ENCODE measurements at places on chromosomes 7 and 10.
A peak's percentile ranks its signal among the peaks of the same experiment; 100 is the strongest.

GRCh38 chr10:46229144-46229563 lies 57.6 kb upstream of the ANTXRL start:
- peak; percentile 21 for DNase-seq

GRCh38 chr7:68754414-68754813 lies 843.9 kb upstream of the AUTS2 start:
- DNase-seq, result no peak

- DNase-seq, result peak; percentile 93
Observed at GRCh38 chr7:100435401-100436304, 644 bp downstream of the PPP1R35 start.

- no peak for DNase-seq
Observed at GRCh38 chr7:64892116-64892515, 11.0 kb upstream of the ZNF273 start.

- no peak for DNase-seq
Observed at GRCh38 chr7:20963556-20964280, 177.0 kb upstream of the SP8 start.

DNA sequence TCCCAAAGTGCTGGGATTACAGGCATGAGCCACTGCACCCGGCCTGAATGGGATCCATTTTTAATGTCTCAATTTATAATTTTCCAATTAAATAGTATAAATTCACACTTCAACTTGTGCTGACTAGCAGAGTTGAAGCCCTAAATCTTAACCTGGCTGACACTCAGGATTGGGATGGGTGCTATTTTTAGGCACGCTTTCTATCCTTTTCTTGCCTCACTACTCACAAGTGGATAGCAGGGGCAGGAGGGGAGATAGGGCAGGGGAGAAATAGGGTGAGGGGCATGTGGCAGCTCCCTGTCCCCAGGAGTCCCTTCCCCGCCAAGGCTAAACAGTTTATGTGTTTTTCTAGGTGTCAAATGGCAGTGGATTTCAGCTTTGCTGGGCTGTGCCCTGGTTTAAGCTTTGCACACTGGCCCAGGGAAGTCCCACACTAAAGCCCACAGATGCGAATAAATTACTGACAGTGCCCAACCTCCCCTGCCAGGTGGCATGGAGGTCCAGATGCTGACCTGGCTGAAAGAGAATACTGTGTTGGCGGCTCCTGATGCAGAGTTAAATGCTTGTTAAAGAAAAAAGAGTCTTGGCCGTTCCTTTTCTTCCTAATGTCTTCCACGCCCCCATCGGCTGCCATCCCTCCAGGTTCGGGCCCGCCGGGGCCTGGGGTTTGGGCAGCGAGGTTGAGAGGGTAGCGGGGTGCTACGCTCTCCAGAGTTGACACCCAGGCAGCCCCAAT lies 36.2 kb upstream of the EFCAB10 start:
- no peak for DNase-seq

DNA sequence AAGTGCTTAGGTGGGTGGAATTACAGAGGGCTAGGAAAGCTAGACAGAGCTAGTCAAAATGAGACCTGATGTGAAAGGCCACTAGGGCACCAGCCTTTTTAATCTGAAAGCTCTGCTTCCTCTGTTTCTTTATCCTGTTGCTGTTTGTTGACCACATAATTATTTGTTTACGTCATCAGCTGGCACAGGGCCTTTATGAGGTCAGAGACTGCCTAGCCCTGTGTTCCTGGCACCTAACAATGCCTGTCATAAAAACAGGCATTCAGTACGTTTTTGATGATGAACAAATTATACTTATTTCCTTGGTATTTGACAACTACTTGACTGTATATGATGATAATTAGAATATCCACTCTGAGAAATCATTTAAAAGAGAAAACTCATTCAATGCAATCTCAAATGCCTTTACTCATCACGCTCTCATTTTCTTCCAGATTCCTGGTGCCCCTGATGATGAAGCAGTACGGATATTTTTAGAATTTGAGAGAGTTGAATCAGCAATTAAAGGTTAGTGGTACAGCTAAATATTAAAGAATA lies 26.0 kb downstream of the RBM17 start:
- DNase-seq, result no peak

- DNase-seq, result no peak
Observed at GRCh38 chr10:11074536-11075267, 57.0 kb downstream of the CELF2 start.

DNA sequence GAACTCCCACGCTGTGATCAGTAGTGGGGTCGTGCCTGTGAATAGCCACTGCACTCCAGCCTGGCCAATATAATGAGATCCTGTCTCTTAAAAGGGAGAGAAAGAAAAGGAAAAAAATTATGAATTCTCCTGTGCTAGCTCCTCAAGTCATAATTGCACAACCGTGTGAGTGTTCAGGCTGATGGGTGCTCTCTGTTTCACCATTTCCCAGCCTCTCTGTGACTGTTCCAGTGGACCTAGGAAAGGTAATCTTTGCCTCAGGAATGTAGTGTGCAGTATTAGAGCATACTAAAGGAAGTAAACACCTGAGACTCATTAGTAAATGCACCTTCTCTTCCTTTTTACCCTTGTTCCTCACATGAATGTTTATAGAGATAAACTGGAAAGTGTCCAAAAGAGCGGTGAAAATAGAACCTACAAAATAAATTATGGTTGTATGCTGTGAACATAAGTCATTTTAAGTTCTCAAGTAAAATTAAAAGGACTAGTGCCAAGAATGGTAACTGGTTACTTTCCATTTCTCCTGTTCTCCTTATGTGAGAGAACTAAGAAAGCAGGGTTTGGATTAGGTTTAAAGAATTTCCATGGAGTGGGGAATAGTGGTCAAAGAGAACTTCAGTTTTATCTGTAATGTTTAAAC lies 42.7 kb downstream of the INPP5F start:
- DNase-seq, result peak; percentile 40

DNA sequence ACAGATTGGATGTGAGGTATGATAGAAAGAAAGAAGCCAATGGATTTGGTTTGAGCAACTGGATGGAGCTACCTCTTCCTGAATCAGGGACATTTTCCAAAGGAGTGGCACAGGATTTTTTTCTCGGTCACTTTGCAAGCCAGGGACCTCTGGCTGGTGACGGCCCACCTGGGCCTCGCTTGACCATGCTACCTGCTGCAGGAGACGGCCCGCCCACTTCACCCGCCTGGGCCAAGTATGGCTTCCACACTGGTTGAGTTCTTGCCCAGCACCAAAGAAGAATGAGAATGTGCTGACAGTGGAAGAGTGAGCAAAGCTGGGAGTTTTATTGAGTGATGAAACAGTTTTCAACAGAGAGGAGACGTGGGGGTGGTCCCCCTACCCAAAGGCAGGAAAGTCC lies 24.5 kb upstream of the SH3PXD2A start:
- no peak for DNase-seq

GRCh38 chr10:133141958-133142340 lies 18.1 kb upstream of the KNDC1 start:
- peak; percentile 78 for DNase-seq

DNA sequence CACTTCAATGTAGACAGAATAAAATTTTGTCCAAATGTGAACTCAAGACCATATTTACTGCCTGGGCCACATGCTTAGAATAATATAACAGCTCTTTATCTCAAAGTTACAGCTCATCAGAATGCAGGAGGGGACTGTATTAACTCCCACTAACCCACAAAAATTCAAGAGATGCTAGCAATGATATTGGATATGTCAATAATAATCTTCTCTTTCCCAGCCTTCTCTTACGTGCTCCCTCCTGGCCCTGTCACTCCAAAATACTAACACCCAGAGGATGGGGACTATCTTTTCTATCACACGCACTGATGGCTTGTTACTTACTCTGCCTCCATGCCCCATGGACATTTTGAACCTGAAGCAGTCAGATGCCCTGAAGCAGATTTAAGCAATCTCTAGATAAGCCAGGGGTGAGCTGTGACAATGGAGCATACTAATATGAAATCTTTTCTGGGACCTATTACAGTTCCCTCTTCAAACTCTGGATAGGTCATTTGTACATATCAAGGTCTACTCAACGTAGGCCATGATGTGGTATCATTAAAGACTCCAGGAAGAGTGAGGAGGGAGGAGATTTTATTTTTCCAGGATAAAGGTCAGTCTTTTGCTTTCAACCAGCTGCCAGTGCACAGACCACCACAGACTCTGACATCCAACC lies 803.0 kb downstream of the GRM8 start:
- DNase-seq, result no peak

DNA sequence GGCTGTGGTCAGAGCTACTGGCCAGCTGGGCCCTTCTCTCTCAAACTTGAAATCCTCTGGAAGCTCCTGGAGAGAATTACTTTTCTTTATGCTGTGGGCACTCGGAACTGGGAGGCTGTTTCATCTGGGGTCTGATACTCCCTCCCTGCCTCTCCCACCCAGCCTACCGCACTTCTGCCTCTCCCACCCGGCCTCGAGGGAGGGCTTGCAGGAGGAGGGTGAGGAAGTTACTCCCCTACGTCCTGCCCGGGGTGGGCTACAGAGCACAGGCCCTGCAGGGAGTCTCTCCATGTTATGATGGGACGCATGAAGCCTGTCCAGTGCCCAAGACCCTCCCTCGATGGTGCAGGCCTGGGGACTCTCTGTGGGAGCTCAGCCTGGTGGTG lies 584.6 kb upstream of the MKI67 start:
- no peak for DNase-seq

DNA sequence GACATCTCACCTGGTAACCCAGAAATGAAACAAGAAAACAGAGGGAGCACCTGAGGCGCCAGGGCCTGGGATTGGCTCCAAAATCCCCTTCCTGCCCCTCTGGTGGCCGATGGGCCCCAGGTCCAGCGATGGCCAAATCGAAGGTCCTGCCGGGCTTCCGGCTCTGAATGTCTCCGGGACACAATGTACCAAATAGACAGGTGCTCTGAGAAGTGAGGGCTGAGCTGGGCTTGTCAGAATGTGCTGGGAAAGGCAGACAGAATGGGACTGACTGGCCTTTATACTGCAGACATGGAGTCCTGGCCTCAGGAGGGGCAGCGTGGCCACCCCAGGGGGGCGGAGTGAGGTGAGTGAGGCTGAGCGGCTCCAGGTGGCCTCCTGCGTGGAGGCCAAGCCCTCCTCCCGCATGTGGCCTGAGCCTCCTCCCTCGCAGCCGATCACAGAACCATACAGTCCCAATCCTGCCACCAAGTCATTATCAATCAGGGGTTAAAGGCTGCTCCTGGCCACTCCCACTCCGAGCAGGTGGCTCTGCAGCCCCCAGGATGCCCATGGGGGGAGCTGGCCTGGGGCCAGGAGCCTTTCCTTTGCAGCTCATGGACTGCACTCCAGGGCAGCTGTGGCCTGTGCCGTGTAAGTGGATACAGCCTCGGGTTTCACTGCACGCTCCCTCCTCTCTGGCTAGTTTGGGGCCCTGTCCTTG lies 185.5 kb downstream of the ADARB2 start:
- no peak for DNase-seq

GRCh38 chr7:50685135-50686065 lies 97.3 kb downstream of the GRB10 start:
- DNase-seq, result no peak

DNA sequence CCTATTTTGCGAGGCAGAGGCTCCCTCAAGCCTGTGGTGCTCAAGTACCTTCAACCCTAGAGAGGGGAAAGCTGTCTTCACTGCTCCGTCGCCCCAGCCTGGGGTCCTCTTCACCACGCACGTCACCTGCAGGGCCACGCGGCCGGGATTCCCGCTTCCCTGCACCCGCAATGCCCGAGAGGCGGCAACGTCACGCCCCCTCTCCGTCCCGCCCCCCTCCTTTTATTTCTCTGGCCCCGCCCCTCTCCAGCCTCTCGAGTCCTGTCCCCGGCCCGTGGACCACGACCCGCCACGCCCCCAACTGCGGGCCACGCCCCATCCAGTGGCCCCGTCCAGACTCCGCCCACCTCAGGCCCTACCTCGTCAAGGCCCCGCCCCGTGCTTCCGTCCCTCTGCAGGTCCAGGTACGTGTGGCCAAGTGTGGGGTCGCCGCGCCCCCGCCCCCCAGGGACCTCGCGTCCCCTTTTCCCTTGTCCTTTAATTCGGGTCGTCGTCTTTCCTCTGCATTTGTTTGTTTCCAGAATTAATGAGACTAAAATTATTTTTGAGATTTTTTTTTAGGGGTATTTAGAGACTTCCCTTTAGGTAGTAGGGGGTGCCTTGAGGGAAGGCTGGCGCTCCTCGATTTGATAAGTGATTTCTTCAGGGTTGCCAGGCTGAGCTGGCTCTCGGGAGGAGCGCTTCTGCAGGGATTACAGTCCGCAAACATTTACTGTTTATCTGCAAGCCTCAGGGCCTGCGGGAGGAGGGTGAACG lies 69.8 kb upstream of the BAIAP2L1 start:
- DNase-seq, result peak; percentile 73

DNA sequence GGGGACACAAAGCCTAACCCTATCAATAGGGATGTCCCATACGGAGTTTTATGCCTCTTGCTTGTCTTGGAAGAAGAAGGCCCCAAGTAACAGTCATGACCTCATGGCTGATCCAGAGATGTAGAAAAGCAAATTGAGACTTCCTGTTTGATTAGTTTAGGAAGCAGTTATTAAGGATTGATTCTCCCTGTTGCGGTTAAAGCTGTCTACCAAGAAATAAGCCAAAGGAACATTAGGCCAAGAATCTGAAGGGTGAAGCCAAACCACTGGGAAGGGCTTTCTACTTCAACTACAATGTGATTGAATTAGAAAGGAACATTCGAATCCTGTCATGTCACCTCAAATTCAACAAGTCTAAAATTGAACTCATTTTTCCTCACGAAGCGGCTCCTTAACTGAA lies 60.5 kb upstream of the AGBL3 start:
- no peak for DNase-seq

GRCh38 chr7:100034871-100035510 lies 14.6 kb upstream of the ZSCAN21 start:
- DNase-seq, result no peak

GRCh38 chr7:51472873-51473272 lies 156.3 kb upstream of the COBL start:
- DNase-seq, result no peak

DNA sequence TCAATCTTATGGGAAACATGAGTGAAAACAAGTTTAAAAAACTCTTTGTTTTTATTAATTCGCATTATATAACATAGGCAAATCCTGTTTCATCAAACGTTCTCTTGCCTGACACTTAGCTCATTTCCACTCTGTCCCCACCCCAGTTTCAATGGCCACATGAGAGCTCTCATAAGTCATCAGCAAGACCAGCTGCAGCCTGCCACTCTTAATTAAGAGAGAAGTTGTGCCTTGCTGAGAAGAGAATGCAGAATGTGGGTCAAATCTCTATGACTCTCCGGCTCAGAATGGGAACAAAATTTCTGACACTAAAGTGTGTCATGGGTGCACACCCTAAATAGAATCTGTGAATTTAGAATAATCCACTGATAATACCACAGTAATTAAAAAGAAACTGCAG lies 39.6 kb downstream of the ASAH2 start:
- DNase-seq, result no peak

DNA sequence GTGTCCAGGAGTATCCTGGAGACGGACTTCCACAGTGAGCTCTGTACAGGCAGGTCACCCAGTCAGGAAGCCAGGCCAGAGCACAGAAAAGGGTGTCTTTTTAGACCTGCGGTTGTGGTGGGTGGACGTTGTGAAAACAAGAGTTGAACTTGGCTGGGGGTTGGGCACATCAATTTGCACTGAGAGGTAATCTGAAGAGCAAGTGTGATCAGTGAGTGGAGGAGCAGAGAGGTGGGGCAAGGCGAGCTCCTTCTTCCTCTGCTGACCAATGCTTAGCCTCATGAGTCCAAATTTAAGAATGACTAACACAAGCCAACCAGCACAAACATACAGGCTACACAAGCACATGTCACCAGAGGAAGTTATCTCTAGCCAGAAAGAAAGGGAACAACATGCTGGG lies 310.8 kb downstream of the TCERG1L start:
- DNase-seq, result no peak

GRCh38 chr10:49518982-49519578 lies 19.8 kb downstream of the ERCC6 start:
- no peak for DNase-seq
